ENCODE measurements at places on chromosomes 13 and 19.
A peak's percentile ranks its signal among the peaks of the same experiment; 100 is the strongest.

GRCh38 chr13:45021250-45021649 is 31.9 kb downstream of the GPALPP1 start:
- DNase-seq = no peak

DNA sequence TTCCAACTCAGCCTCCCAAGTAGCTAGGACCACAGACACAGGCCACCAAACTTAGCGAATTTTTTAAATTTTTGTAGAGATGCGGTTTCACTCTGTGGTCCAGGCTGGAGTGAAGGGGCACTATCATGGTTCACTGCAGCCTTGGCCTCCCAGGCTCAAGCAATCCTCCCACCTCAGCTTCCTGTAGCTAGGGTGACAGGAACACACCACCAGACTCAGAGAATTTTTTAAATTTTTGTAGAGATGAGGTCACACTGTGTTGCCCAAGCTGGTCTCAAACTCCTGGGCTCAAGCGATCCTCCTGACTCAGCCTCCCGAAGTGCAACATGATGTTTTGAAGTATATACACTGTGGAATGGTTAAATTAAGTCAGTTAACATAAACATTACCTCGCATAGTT is 263.6 kb downstream of the OXGR1 start:
- no peak for DNase-seq

- DNase-seq = peak; percentile 2
Measured at GRCh38 chr13:35157143-35157755, 215.2 kb downstream of the NBEA start.

GRCh38 chr19:19444681-19445155 is 39.2 kb downstream of the GATAD2A start:
- peak; percentile 69 for DNase-seq

DNA sequence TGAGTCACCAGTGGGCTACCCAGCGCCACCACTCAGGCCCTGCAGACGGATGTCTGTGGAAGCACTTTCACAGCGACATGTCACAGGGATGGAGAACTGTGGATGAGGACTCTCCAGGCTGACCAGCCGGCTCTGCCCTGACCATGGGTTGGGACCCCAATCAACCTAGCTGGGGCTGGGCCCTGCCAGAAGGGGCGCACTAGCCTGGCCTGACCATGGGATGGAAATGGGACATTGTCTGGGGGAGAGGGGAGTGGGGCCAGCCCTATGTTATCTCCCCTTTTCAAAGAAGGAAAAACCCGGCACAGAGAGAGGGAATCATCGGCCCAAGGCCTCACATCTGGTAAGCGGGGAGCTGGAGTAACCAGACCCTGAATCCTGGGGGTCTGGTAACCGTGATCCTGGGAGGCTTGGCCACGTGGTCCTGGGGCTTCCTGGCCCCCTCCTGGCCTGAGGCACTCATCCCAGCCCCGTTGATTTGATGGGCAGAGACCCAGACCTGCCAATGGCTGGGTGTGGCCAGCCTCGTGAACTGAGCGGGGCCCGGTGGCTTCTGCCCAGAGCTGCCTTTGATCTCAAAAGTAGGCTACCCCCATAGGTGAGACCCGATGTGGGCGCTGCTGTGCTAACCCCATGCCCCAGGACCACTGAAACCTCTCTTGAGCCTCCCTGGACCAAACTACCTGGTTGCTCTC is 11.2 kb upstream of the SLC7A10 start:
- DNase-seq = no peak
